Activated naive CD8-positive, alpha-beta T cell treated with anti-CD3 and anti-CD28 coated beads, Interleukin-2, amount 50 U/mL, for 24 hours (primary cell): ENCODE measurements at places on chromosomes 13 and 19.

DNA sequence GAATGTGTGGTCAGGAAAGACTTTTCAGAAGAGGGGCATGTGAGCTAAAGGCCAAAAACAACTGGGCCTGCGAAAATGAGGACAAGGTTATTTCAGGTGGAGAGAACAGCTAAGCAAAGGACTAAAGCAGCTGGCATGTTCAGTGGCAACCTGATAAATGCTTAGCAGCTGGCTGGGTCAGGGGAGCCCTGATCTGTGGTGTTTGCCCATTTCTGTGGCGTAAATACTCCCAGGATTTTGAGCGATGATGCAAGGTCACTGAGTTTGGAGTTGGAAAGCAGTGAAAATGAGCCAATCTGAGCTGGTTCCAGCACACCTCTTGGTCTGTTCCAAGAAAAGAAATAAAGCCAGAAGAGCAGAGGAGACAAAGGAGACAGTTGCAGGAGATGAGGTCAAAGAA is 704.3 kb downstream of the UQCRFS1 start:
- H3K27me3 ChIP-seq = no peaks in the 10 kb centered on the region
- no peak overlapping the region for H3K4me3 ChIP-seq
- no peak overlapping the region for H3K27ac ChIP-seq
- no peaks in the 10 kb centered on the region for H3K4me1 ChIP-seq
- no peak for DNase-seq

GRCh38 chr19:51777570-51778462 is 16.8 kb downstream of the FPR2 start:
- no peak overlapping the region for H3K27ac ChIP-seq
- no peaks in the 10 kb centered on the region for H3K4me1 ChIP-seq
- H3K27me3 ChIP-seq = peaks cover 57% of the 10 kb centered on the region

DNA sequence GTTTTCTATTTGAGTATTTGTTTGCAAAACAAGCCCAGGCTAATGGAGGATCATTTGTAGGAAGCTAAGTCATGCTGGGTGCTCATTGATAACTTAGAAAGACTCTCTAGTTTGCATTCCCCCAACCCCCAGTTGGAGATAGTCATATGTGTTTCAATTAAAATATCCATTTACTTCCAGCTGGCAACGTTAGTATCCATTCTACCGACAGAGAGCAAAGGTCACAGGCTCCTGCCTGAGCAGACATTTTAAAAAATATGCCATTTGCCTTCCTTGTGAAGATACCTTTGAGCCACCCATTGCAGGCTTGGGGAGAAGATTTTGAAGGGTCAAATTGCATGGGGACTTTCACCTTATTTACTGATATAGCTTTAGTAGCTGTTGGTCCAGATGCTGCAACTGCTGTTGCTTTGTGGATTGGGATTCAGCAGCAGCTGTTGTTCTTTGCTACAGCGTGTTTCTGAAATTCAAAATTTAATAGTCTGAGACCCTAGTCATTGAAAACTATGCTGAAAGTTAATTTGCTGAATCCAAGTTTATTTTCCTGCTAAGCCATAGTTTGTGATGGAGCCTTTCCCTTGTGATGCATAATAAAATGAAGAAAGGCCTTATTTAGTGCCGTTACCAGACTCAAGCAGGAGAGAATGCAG is 335.1 kb downstream of the GPC6 start:
- H3K27me3 ChIP-seq = no peaks in the 10 kb centered on the region
- no peak overlapping the region for H3K4me3 ChIP-seq
- no peak for DNase-seq
- no peak overlapping the region for H3K27ac ChIP-seq
- H3K36me3 ChIP-seq = no peaks in the 10 kb centered on the region

DNA sequence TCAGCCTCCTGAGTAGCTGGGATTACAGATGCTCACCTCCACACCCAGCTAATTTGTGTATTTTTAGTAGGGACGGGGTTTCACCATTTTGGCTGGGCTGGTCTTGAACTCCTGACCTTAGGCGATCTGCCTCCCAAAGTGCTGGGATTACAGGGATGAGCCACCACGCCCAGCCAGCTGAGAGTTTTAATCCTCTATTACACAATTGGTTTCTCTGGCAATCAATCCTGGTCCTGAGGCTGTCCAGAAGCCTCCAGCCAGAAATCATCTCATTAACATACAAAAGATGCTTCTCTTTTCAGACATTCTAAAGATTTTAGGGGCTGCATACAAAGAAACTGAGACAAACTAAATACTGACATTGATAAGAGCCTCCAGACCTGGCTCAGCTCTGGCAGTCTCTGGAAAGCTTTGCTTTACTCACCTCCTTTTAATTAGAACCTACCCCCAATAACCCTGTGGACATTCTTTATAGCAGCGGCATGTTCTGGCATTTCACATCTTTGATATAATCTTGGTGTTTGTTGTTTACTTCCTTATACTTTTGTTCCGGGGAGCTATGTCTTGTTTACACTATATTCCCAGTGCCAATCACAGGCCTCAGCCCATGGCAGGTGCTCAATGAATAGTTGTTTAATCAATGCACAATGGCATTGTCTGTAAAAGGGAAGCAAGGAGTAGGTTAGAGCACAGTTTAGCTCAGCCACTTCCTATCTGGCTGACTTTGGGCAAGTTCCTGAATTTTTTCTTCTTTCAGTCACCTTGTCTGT is 4.1 kb upstream of the ZNF724 start:
- H3K4me3 ChIP-seq = no peak overlapping the region
- H3K36me3 ChIP-seq = peaks cover 18% of the 10 kb centered on the region
- H3K27me3 ChIP-seq = no peaks in the 10 kb centered on the region
- no peak overlapping the region for H3K27ac ChIP-seq
- H3K4me1 ChIP-seq = peaks cover 6% of the 10 kb centered on the region
- no peak for DNase-seq

DNA sequence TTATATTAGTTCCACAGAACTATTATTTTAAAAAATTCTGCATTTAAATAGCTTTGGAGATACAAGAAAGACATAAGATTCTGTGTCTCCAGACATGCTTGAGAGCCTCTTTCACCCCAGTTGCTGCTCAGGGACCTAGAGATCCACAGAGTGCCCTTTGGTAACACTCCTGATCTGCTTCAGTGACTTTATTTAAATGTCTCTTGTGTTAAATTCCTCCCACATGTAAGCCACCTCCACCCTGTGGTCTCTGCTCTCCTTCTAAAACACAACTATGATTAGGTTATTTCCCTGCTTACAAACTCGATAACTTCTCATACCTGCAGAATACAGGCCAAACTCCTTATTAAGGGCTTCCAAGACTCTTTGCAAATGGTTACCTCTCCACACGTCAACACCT is 141.0 kb downstream of the RFC3 start:
- no peak overlapping the region for H3K27ac ChIP-seq
- no peak overlapping the region for H3K4me3 ChIP-seq
- H3K27me3 ChIP-seq = no peaks in the 10 kb centered on the region
- H3K4me1 ChIP-seq = no peaks in the 10 kb centered on the region

- no peak overlapping the region for H3K27ac ChIP-seq
- peaks cover 35% of the 10 kb centered on the region for H3K36me3 ChIP-seq
- H3K27me3 ChIP-seq = no peaks in the 10 kb centered on the region
- no peak for DNase-seq
These were observed 2.5 kb downstream of the LIG4 start for GRCh38 chr13:108212886-108213285.

DNA sequence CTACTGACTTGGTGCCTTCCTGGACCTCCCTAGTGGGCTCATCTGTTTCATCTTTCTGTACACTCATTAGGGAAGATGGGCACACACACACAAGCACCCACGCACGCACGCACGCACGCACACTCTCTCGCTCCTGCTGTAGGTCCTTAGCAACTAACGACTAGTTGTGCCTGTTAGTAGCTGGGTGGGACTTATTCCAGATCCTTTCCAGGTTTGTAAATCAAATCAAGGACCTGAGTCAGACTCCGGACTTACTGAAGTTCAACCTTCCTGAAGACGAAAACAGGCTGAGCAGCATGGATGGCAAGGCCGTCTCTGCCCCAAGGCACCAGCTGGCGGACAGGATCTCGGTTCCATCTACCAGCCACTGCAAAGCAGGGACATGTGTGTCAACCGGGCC is 76.2 kb downstream of the SLC15A1 start:
- no peak for DNase-seq
- no peaks in the 10 kb centered on the region for H3K4me1 ChIP-seq
- H3K4me3 ChIP-seq = no peak overlapping the region
- no peak overlapping the region for H3K27ac ChIP-seq

DNA sequence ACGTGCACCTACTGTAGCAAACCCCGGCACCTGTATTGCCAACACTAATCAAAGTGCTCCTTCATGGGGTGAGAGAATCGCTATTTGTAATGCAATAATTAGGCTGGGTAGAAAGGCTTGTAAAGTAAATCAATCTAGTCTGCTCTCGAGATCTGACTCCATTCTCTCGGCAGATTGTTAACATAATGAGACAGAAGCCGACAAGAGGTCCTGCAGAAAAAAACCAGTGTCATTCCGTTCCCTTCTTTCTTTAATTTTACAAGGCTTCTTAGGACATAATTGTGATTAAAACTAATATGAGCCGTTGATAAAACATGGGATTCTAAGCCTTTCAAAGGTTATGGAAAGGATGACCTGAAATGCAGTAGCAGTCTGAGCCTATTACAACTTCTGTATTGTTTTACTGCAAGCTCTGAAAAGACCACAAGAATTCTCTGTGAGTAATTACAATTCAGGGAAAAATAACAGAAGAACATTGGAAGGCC is 530.0 kb downstream of the PCDH9 start:
- DNase-seq = no peak
- H3K27me3 ChIP-seq = no peaks in the 10 kb centered on the region
- H3K4me1 ChIP-seq = no peaks in the 10 kb centered on the region
- no peak overlapping the region for H3K27ac ChIP-seq

- H3K4me3 ChIP-seq = no peak overlapping the region
- H3K4me1 ChIP-seq = peaks cover 25% of the 10 kb centered on the region
- H3K27me3 ChIP-seq = no peaks in the 10 kb centered on the region
These were observed 47.4 kb downstream of the COG3 start for GRCh38 chr13:45512098-45512496.
